Activated effector memory CD4-positive, alpha-beta T cell treated with Interleukin-2 at 50 U/mL for 16 hours (primary cell): ENCODE measurements at places on chromosomes 5 and 9.

- DNase-seq = no peak
Measured at GRCh38 chr5:91256142-91256524, 127.0 kb downstream of the ARRDC3 start.

DNA sequence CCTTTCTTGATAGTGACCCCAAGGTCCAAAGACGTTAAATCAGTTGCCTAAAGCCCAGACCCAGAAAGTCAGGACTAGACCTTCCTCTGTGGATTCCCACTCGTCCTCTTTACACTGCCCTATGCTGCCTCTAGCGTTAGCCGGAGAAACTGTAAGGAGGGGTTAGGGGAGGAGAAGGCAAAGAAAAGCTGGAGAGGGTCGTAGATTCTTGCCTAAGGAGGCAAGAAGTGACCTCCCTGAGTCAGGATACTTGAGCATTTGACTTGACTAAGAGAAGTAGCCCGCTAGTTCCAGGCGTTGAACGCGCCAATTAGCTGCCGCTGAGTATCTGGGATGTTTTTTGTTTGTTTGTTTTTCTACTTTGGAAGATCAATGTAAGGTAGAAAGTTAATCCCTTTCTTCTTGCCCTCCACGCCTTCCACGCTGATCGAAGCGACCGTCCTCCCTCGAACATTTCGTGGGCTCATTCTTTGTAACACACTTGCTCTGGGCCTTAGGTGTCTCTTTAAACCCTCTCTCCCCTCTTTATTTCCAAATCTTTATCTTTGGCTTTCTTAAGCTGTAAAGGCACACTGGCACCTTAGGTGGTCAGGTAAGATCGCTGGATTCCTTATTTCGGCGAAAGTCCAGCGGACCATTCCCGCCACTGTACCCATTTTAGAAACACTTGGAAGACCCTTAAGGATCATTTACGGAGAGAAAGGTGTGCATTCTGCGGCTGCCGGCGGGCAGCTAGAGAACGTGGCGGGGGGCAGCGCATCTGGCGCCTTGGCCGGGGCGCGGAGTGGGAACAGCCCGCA is 5.1 kb upstream of the RGMB start:
- no peak for DNase-seq

DNA sequence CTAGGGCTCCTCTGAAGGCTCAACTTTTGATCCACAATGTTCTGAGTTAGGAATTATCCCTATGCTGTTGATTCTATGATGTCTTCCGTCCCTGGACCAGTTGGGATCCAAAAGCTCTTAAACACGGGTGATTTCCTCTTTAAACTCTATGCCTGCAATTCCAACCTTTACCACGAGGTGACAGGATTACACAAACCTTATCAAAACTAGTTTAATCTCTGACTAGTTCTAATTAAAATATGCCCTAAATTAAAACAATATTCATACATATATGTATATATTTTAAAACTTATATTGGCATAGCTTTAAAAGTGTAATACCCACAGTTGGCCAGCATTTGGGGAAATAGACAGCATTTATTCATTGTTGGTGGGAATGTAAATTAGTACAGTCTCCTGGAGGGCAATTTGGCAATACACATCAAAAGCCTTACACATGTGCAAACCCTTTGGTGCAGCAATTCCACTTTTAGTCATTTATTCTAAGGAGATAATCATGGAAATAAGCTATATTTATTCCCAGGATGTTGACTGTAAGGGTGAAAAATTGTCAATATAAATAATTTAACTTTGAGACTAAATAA is 51.6 kb upstream of the PHYKPL start:
- DNase-seq = no peak

DNA sequence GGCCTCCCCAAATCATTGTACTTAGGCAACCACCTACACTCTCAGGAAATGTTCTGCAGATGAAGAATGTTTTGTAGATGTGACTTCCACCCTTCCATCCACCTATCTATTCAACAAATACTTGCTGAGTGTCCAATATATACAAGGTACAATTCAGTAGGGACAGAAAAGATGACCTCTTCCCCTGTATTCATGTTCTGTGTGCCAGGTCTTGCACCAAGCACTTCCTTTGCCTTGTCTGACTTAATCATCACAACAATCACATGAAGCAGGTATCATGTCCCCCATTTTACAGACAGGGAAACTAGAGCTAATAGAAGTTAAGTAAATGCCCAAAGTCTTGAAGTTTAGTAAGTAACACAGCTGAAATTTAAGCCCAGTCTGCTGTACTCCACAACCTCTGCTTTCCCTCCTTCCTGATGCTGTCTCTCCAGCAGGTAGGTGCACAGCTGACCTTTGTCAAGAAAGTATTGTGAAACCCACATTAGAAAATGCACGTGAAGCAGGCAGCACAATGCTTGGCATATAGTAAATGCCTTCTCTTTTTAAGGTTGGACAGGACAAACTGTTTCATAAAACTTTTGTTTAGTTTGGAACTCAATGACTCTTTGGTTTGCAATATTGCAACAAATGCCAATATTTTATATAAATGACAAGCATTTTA is 296.5 kb downstream of the DEPDC1B start:
- DNase-seq = no peak

DNA sequence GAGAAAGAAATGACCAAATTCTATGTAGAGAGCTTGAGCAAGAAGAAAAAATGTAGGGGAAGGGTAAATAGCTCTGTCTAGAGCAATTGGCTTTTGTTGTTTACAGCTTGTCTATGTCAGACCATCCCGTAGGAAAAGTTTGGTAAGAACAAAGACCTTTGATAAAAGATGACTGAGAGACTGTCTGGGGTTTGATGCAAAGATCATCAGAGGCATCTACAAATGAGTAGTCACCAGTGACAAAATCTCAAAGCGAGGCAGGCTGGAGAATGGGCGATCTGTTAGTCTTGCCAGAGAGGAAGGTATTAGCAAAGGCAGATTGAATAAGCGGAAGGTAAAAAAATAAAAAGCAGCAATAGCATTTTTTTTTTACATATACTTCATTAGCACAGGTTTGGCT is 125.0 kb upstream of the RASGRF2 start:
- no peak for DNase-seq
